Metanephros (tissue), 2 donors: ENCODE measurements at places on chromosomes 11 and 22. TPM values are rescaled to one million over a fixed set of nuclear protein-coding genes. Genes with fewer than 3 reads are reported as not detected.

TBX10 gene
- total RNA-seq = not detected

CRYBB3 gene
- not detected for total RNA-seq

APOA5 gene
- total RNA-seq = not detected

BLID gene
- total RNA-seq = 2.0 TPM

GRIK4 gene
- total RNA-seq = 1.4 TPM

TANGO2 gene
- 25.1 TPM for total RNA-seq

C22orf15 gene
- total RNA-seq = 1.1 TPM

IRF7 gene
- 18.1 TPM for total RNA-seq

P2RX3 gene
- 2.0 TPM for total RNA-seq

HBG2 gene
- 14,762 TPM for total RNA-seq

IL17REL gene
- total RNA-seq = not detected

OR8D1 gene
- total RNA-seq = not detected

HSPB2 gene
- 3.2 TPM for total RNA-seq

ANGPTL5 gene
- total RNA-seq = not detected

MYEOV gene
- 2.0 TPM for total RNA-seq

ENTHD1 gene
- not detected for total RNA-seq

TRIM66 gene
- total RNA-seq = 8.1 TPM

WT1 gene
- total RNA-seq = 63.9 TPM

CHKB gene
- total RNA-seq = 70.8 TPM

TOB2 gene
- total RNA-seq = 41.9 TPM

PGA3 gene
- 0.23 TPM for total RNA-seq

LMO2 gene
- 29.8 TPM for total RNA-seq

NAA40 gene
- 18.7 TPM for total RNA-seq

FGF3 gene
- not detected for total RNA-seq

OR9Q1 gene
- not detected for total RNA-seq

SERPING1 gene
- 53.5 TPM for total RNA-seq

MOV10L1 gene
- total RNA-seq = 0.99 TPM

ADAMTS15 gene
- 98.2 TPM for total RNA-seq

SLC6A5 gene
- total RNA-seq = 0.18 TPM

TRPM5 gene
- total RNA-seq = 1.1 TPM

TEAD1 gene
- 105 TPM for total RNA-seq

OR52B2 gene
- total RNA-seq = not detected

HOATZ gene
- not detected for total RNA-seq

LGALS1 gene
- 895 TPM for total RNA-seq

OR10A2 gene
- not detected for total RNA-seq

GNAZ gene
- 4.9 TPM for total RNA-seq

NXPE4 gene
- total RNA-seq = not detected

CFAP300 gene
- 1.9 TPM for total RNA-seq

ALDH3B2 gene
- 2.1 TPM for total RNA-seq

MGAT3 gene
- 13.0 TPM for total RNA-seq
